Left renal pelvis (tissue), 4 donors: ENCODE measurements at places on chromosomes 11 and 22.

DNA sequence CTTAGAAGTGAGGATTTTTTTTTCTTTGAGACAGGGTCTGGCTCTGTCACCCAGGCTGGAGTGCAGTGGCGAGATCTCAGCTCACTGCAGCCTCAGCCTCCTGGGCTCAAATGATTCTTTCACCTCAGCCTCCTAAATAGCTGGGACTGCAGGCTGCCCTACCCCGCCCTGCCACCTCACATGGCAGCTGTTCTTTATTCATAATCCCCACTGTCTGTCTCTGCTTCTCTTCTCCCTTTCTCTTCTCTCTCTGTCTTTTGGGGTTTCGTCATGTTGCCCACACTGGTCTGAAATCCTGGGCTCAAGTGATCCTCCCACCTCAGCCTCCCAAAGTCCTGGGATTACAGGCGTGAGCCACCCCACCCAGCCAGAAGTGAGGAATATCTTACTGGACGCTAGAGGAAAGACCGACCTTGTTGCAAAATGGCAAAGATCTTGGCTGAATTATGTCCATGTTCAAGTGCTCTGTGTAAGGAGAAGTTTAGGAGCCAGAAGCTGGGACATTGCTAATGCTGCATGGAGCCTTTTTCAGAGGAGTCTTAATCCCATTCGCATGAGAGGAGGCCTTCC, 21.9 kb downstream of the KRTAP5-5 start:
- DNase-seq: no peak

DNA sequence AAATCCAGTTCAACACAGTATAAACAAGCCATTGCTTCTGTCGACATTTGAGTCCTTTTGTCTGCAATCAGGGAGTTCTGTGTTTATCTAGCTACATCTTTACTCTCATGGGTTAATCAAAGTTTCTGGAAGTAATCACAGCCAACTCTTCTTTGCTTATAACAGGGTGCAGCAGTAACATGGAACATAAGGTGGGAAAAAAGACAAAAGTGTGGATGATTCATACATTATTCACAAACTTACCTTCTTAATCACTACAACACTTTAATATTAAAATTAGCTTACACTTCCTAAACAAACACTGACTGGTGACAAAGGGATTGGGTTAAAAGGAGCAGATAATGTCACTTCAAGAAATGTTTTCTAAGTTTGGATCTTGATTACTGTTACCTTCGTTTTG, 44.7 kb downstream of the SNX19 start:
- DNase-seq: no peak

DNA sequence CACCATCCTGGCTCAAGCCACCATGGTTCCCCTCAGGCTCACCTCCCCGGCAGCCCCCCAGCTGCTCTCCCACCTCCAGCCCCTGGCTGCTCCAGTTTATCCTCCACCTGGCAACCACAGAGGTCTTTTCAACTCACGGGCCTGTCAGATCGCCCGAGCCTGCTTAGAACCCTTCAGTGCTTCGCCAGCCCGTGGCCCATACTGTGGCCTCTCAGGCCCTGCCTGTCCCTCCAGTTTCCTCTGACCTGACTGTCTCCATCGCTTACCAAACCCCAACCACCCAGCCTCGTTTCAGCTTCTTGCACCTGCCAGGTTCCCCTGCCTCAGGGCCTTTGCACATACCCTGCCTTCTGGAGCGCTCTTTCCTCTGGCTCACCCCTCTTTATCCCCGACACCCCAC, 6.9 kb downstream of the KCNC1 start:
- no peak for DNase-seq

DNA sequence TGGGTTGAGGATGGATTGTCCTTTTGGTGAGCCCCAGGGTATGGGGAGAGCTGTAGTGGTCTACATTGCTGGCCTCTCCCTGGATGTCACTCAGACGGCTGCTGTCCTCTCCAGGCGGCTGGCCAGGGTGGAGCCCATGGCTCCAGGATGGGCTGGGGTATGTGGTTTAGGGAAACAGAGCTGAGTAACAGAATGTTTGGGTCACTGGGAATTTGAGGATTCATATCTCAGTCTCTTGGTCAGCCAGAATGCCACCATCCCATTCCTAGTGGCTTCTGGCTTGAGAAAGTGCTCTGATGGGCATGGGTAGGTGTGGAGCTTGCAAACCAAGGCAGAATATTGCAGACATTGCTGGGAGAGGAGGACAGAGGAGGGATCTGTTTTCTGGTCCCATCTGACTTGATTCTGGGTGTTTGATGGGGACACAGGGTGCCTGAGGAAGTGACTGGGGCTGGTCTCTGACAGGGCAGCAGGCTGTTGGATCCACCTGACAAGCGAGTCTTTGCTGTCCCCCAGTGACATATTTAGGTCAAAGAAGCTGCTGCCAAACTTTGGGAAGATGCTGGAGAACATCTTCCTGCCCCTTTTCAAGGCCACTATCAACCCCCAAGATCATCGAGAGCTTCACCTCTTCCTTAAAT, 41.4 kb downstream of the AMPD3 start:
- no peak for DNase-seq

DNA sequence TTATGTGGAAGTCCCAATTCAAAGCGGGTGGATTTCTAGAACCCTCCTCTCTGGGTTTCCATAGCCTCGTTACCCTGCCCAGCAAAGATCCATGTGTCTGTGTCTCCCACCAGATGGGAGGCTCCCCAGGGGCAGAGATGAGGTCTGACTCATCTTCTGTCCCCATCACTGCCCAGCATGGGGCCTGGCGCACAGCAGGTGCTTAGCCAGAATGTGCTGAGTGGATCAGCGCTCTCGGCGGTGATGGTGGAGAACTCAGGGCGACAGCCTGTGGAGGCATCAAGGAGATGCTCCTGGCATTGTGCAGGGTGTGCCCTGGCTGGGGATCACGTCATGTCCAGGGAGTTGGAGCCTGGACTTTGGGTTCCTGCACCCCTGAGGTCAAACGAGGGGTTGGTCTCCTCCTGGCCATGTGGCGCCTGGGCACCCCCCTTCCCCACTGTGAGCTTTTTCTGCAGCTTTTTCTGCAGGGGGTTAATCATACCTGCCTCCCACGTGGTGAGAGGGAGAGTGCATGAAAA, 46.1 kb upstream of the RFPL3 start:
- no peak for DNase-seq

DNA sequence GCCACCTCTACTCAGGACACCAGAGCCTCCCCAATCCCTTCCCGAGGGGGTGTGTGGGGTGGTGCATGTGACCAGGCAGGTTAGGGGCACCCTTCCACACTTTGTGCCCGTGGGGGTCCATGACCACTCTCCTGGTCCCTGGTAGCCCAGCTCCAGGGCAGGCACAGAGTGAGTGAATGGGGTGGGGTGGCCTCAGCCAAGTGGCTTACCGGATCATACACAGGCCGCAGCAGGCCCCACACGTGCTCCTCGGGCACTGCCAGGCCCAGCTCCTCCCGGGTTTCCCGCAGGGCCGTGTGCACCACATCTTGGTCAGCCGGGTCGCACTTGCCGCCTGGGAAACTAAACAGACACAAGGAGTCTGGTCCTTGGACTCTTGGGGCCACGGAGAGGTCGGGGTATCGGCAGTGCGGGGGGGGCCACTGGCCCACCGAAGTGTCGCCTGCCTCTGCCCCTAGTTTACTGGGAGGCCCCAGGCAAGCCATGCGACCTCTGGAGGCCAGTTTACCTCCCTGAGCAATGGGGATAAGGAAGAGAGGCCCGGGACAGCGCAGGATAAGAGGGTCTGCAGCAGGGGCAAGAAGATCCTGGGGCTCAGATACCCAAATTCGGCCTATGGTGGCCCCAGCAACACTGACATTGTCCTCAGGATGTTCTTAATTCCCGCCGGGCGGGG, 889 bp downstream of the NUDT8 start:
- DNase-seq: no peak

DNA sequence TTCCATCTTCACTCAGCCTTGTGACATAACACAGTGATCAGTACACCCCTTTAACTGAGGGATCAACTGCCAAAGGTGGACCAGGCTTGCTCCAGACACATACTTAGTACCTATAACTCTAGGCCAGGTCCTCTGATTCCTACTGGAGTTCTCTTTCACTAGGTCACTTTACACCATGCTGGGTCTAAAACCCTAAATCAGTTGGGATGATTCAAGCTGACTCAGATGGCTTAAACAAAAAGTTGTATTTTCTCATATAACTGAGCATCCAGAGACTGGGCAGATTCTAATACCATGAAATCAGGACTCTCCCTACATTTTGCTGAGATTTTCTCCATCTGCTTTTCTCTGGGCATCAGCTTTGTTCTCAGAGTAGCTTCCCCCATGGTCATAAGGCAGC, 26.0 kb upstream of the FLI1 start:
- no peak for DNase-seq

GRCh38 chr11:73288873-73289707, 17.0 kb downstream of the P2RY6 start:
- DNase-seq: peak; percentile 29

GRCh38 chr11:7882860-7883259, 48.2 kb downstream of the OR10A6 start:
- DNase-seq: no peak

DNA sequence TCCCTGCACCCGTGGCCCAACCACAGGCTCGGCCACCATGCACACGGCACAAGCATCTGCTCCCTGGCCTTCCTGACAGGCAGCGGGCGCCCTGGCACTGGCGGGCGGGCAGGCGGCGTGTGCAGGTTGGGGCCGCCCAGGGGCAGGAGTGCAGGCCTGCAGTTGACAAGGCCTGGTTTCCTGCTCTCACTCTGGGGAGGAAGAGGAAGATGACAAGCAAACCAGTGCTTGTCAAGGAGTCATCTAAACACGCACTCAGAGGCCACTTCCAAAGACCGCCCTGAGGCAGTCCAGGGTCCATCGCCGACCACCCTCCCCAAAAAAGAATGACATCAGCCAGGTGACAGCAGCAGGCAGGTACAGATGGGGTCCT, 65.3 kb upstream of the LINC01488 start:
- no peak for DNase-seq

GRCh38 chr11:1569251-1569780, 2.8 kb downstream of the DUSP8 start:
- no peak for DNase-seq
